Effector memory CD4-positive, alpha-beta T cell (primary cell): ENCODE measurements at places on chromosomes 4 and X.

- no peak for DNase-seq
Observed at GRCh38 chr4:1395941-1396805, 10.1 kb downstream of the NKX1-1 start.

GRCh38 chr4:144562019-144562705, 83.8 kb upstream of the HHIP start:
- no peak for DNase-seq

DNA sequence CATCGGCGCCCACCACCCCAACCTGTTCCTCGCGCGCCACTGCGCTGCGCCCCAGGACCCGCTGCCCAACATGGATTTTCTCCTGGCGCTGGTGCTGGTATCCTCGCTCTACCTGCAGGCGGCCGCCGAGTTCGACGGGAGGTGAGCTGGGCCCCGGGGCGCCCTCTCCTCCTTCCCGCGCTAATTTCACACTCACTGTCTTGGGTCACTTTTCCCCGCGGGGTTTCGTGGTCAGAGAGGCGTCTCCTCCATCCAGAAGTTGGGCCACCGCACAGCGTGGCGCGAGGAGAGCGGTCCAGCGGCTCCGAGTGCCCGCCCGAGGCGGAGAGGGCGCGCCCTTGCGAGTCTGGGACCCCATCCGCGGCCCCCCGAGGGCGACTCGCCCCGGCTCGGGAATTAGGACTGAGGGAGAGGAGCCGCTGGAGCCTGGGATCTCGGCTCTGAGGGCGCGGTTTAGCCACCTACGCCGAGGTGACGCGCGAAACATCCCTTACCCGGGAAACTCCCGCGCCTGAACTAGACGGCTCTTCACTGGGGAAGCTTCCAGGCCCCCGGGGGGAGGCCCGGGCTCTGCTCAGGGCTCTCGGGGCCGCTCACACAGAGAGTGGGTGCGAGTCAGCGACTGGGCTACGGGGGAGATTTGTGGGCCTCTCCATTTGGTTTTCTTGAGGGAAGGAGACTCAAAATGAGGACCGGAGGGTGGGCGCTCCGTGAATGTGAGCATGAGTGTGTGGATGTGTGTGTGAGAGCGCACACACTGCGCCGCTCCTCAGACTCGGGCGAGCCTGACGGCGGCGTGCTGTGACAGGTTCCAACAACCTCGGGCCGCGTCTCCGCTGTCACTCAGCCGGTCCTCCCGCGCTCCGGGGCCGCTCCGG, 551 bp downstream of the NPNT start:
- DNase-seq = no peak

GRCh38 chr4:15250021-15250441, 177.8 kb upstream of the C1QTNF7 start:
- DNase-seq = no peak

DNA sequence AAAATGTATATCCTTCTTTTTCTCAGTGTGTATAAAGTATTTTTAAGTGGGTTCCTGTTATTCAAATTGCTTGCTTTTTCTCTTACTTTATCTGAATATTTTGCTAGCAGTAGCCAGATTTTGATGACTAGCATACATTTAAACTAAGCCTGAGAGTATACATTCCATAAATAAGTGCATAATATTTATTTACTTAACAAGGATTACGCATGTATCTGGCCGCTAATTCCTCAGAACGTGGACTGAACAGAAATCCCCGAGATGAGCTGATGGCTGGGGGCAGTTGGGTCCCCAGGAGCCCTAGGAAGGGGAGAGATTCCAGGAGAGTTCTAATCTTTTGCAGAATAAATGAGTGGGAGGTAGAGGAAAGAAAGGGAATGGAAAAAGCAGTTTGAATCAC, 91.0 kb downstream of the PHOX2B start:
- DNase-seq = no peak

GRCh38 chrX:13598877-13599276, 29.5 kb downstream of the EGFL6 start:
- no peak for DNase-seq

DNA sequence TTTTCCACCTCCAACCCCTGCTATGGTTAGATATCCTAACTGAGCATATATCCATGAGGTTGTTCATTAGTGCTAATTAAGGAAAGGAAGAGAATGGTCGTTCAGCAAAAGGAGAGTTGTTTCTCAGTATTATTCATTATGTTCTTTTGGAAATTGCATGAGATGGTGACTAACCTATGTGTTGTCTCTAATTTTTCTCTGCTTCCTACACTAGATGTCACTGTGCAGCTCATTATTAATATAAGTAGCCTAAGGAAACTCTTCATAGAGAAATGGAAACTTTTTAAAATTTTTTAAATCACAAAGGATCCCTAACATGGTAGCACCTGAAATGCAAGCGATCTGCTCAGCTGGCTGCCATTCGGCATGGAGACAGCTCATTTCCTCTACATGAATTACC, 67.7 kb upstream of the FAM9A start:
- DNase-seq = no peak

DNA sequence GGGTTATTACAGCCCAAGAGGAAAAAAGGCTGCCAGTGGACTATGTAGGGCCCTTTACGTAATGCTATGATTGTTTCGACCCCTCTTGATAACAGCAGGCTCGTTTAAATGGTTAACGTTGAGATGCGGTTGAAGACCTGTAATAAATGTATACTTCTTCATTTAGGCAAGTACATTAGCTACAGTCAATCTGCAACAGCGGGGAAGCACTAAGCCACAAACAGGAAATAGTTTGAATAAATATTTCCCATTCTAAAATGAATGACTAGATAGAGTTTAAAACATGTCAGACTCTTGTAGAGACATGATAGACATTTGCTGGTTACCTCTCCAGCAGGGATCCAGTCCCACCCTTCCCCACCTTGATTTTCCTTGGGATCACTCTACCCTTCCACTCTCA, 38.1 kb upstream of the STIM2 start:
- DNase-seq = no peak

GRCh38 chrX:72114306-72114705, 17.4 kb downstream of the RTL5 start:
- DNase-seq = no peak

- no peak for DNase-seq
Observed at GRCh38 chrX:40938423-40938822, 146.8 kb upstream of the USP9X start.

- no peak for DNase-seq
Observed at GRCh38 chr4:103996637-103997036, 276.9 kb upstream of the TACR3 start.

GRCh38 chr4:46645126-46645525, 255.2 kb upstream of the GABRA2 start:
- no peak for DNase-seq

DNA sequence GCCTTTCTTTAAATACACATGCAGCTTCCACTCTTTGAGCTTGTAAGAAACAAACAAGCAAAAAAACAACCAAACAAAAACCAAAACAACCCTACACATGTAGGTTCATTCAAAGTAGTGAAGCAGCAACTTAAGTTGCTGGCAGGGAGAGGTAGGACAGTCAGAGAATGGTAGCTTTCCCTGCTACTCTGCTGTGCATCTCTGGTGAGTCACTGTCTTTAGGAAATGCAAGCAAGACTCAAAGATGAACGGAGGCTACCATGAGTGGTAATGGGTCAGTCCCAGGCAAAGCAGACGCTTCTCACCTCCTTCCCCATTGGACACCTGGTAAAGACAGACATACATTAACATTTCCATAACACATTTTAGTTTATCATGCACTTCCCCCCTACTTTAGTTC, 43.2 kb downstream of the PGRMC2 start:
- DNase-seq = no peak

DNA sequence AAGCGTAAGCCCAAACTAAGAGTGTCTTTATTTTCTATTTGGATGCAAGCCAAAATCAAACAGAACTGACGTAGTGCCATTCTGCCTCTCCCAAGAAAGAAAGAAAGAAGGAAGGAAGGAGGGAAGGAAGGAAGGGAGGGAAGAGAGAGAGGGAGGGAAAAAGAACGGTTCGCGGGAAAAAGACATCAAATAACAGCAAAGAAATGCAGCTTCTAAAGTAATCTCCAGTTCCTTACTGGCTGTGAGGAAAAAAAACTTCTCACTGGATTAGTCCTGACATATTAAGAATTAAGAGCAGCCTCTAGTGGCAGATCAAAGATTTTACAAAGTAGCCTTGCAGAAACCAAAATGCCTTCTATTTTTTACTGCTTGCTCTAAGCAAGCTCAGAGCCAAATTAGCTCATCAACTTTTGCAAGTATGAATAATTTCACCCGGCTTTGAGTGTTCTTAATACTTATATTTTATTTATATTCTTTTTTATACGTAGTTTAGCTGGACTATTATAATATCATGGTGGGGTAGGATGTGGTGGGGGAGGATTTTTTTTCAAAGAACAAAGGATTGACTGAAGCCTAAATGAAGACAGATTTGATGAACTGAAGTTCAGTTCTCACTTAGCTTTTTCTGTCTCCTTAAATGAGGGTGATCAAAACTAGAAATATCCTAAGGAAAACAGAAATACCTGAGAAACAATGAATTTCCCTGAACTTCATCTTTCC, 36.6 kb downstream of the PITX2 start:
- no peak for DNase-seq

DNA sequence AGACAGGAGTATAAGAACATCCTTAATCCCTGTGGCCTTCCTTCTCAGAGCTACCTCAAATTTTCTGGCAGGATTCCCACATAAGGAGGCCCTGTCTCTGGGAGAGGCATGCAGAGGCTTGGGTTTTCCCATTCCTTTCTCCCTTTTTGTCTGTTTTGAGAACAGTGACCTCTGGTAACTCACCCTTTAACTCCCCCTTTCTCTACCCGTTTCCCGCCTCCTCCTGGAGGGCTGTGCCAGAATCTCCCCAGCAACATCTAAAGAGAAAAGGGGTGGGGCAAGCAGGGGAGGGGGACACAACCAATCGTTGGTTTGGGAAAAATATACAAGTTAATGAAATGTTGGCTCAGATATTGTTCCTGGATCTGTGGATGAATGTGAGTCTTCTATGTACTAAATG, 303.7 kb upstream of the IRS4 start:
- DNase-seq = no peak

DNA sequence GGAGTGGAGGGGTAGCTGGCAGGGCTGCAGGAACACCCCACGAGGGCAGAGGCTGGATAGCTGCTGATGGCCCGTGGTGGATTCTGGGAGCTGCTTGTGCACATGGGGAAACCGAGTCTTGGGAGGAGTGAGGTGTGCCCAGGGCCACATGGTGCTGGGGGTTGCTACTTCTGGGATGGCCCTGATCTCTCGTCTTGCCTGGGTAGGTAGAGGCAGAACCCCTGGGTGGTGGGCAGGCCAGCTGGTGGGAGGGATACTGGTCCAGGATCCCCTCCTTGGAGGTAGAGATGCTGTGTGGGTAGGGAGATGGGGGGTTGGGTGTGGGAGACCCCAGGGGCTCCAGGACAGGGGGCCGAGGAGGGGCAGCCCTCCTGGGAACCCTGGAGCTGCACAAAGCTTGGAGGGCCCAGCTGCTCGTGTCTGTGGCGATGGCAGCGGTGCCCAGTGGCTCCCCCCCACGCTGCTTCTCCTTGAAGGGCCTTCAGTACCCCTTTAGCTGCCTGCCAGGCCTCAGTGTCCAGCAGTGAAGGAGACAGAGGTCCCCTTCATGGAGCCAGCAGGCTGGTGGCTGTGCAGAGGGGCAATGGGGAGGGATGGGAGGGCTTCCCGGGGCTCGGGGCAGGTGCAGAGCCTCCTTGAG, 3.2 kb downstream of the NAT8L start:
- DNase-seq = no peak

DNA sequence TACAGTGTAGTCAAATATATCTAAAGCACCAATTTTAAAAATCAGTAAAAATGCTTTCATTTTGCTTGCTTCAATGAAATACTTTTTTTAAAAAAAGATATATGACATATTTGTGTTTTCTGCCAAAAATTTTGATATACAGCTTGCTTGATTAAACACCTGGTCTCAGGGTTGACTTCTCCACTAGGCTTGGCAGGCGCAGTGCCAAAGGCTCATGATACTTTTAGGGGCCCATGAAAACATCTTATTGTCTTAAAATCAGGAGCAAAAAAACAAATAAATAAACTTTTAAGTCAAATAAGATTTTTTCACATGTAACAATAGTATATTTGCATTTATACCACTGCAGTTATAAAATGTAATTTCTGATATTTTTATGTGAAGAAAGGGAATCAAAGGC, 95.6 kb downstream of the ADGRA3 start:
- no peak for DNase-seq

GRCh38 chr4:48804584-48805301, 24.7 kb upstream of the FRYL start:
- DNase-seq = no peak

DNA sequence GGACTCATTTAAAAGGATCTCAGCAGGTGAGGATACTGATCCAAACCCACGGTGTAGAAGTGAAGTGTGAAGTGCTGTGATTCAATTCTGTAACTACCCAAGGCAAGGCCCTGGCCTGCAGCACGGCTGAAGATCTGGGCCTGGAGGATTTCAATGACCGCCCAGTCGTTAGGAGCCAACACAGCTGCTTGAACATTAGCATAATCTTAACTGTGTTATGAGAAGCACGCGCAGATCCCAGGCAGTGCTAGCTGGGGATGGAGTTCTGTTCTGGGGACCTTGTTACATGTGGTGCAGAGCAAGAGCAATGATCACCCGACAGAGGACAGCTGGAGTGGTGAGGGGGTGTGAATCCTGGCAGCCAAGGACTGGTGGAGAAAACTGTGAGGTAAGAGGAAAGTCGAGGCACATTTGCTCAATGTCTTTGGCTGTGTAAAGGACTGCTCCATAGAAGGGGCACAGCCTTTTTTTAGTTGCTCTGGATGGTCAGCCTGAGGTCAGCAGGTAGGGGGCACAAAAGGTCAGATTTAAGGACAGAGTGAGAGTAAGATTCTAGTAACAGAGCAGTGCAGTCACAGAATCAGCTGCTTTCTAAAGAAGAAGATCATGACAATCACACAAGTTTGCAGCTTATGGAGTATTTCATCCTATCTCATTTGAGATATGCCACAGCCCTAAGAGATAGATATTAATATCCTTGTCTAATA, 181.8 kb downstream of the DCLK2 start:
- no peak for DNase-seq

DNA sequence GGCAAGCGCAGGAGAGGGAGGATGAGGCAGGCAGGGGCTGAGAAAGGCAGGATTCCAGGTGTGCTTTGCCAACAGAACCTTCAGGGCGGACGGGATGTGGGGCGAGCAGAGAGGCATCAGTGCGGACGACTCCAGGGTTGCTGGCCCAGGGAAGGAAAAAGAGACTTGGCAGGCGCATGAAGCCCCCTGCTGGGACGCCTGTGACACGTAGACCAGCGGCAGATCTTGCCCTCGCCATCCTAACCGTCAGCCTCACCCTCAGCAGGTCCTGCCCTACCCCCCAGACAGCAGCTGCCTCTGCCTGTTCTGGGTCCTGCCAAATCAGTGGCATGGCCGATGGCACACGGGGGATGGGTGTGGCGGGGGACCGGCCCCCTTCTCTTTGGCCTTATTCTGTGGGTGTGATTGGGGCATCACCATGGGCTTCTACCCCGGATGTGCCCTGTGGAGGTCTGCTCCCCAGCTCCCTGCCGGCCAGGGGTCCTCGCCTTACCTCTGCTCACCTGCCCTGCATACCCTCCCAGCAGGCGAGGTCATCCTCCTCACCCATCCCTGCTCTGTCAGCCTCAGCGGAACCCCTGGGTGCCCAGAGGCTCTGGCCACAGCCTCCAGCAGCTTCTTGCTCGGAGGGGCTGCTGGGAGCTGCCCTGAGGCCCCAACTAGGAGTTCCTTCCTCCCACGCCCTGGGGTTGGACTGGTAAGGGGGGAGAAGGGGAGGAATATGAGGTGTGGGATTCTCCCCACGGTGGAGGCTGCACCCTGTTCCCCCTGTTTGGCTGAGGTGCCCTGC, 2.9 kb upstream of the SH3BP2 start:
- DNase-seq = no peak
